ENCODE measurements at places on chromosomes 12 and 14.

GRCh38 chr12:49109641-49110463 lies 795 bp downstream of the LMBR1L start:
- H3K27me3 ChIP-seq, result no peaks in the 10 kb centered on the region
- H3K4me1 ChIP-seq, result peaks cover 17% of the 10 kb centered on the region
- H3K27ac ChIP-seq, result peak overlapping the region; percentile 94
- no peak for DNase-seq
- H3K36me3 ChIP-seq, result no peaks in the 10 kb centered on the region

GRCh38 chr14:61930101-61930857 lies 168.1 kb downstream of the SNAPC1 start:
- H3K4me3 ChIP-seq, result no peak overlapping the region
- no peaks in the 10 kb centered on the region for H3K4me1 ChIP-seq
- no peaks in the 10 kb centered on the region for H3K27me3 ChIP-seq
- no peak overlapping the region for H3K27ac ChIP-seq
- DNase-seq, result no peak
- no peaks in the 10 kb centered on the region for H3K36me3 ChIP-seq

DNA sequence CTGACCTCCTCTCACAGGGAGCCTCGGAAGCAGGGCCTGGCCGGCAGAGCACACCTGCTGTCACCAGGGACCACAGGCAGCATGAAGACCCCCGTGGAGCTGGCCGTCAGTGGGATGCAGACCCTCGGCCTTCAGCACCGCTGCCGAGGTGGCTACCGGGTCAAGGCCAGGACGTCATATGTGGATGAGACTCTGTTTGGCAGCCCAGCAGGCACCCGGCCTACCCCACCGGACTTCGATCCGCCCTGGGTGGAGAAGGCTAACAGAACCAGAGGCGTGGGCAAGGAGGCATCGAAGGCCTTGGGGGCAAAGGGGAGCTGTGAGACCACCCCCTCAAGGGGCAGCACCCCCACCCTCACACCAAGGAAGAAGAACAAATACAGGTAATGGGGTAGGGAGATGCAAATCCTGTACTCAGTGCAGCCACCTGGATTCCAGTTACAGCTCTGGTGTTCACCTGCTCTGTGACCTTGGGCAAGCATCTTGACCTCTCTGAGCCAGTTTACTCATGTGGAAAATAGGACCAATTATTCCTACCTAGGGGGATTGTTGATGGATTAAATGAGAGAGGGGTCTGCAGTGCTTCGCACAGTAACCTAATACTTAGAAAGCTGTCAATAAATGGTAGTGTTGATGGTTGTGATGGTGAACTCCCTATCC lies 1.3 kb downstream of the RITA1 start:
- no peaks in the 10 kb centered on the region for H3K36me3 ChIP-seq
- no peaks in the 10 kb centered on the region for H3K4me1 ChIP-seq
- no peaks in the 10 kb centered on the region for H3K27me3 ChIP-seq
- H3K27ac ChIP-seq, result peak overlapping the region; percentile 17
- DNase-seq, result no peak

GRCh38 chr14:91830777-91831176 lies 36.6 kb downstream of the TC2N start:
- no peak for DNase-seq
- peak overlapping the region; percentile 65 for H3K27ac ChIP-seq
- H3K4me1 ChIP-seq, result no peaks in the 10 kb centered on the region
- no peaks in the 10 kb centered on the region for H3K27me3 ChIP-seq
- peaks cover 5% of the 10 kb centered on the region for H3K36me3 ChIP-seq

GRCh38 chr12:1562813-1563407 lies 31.5 kb downstream of the FBXL14 start:
- no peak overlapping the region for H3K27ac ChIP-seq
- H3K27me3 ChIP-seq, result no peaks in the 10 kb centered on the region
- H3K4me3 ChIP-seq, result no peak overlapping the region

GRCh38 chr12:12356467-12356895 lies 397 bp upstream of the BORCS5 start:
- H3K27ac ChIP-seq, result peak overlapping the region; percentile 97
- no peaks in the 10 kb centered on the region for H3K36me3 ChIP-seq
- no peak for DNase-seq
- peaks cover 8% of the 10 kb centered on the region for H3K4me1 ChIP-seq
- H3K4me3 ChIP-seq, result peak overlapping the region; percentile 95
